ENCODE measurements at places on chromosomes 3 and 15.

DNA sequence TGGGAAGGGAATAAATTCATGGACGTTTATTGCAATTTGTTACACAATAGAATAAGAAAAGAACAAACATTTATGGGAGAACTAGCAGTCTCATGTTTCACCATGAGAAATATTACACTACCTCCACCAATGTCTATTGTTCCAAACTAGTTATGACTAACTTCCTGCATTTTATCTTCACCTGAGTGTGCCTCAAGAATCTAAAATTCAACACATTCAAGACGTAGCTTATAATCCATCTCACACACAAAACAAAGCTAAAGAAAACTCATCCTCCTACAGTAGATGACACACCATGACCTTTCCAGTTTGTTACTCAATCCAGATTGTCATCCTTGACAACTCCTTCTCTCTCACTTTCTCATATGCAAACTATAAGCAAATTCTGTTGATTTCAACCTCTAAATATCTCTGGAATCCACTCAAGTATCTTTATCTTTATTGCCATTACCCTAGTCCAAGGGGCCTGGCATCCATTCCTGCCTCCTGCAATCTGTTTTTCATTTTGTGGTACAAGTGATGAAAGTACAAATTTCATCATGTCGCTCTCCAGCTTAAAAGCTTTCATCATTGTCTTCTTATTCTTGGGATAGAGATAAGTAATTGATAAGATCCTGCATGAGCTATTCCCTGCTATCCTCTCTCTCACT is 229.9 kb downstream of the NR2F2 start:
- no peak for DNase-seq

DNA sequence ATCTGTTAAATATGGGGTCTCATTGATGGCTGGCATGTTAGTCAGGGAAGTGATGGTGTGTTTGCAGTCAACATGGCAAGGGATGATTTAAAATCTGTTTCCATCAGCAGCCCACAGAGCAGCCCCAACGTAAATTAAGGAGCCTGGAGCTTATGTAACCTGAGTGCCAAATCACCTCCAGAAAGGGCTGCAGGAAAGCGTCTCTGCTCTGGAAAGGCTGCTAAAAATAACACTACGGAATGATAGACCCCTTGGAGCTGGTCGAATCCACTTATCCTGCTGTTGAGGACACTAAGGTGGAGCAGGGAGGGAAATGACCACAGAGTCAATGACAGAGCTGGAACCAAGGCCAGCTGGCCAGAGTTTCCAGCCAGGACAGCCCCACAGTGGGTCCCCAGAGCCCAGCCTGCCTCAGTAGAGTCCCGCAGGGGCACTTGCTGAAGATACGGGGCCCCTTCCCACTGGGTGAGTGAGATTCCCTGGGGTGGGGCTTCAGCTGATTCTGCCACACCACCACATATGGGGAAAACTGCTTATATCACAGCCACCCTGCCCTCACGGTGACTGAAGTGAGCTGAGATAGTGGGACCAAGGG is 63.5 kb downstream of the EPHB1 start:
- no peak for DNase-seq

DNA sequence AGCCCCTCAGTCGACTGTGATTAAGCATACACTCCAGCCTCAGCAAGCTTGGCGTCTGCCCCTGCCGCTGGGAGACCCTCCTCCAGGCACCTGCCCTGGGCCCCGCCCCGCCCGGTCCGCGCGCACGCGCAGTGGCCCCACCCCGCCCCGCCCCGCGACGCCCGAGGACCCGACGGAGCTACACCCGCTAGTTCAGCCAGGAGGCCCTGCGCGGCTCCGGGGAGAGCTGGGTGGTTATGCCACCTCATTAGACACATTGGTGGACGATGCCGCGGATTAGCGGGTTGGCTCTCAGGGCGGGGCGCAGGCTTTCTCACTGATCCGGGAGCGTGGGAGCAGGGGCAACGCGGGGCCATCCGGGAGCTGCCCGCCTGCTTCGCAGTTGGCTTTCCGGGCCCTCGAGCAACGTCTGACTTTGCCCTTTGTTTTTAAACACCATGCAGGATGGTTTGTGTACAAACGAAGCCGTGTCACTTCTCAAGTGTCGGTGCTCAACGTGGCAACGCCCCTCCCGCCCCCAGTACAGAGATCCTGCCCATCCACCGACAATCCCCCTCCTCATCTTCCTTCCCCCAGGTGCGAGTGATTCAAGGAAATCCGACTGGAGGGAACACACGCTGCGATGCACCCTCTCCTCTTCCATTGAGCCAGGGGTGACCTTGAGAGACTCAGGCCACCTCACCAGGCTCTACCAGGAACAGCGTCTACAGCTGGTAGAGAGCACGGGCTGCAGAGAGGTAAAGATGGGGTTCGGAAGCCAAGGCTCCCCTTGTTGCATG is 109.3 kb downstream of the SHQ1 start:
- peak; percentile 36 for DNase-seq

DNA sequence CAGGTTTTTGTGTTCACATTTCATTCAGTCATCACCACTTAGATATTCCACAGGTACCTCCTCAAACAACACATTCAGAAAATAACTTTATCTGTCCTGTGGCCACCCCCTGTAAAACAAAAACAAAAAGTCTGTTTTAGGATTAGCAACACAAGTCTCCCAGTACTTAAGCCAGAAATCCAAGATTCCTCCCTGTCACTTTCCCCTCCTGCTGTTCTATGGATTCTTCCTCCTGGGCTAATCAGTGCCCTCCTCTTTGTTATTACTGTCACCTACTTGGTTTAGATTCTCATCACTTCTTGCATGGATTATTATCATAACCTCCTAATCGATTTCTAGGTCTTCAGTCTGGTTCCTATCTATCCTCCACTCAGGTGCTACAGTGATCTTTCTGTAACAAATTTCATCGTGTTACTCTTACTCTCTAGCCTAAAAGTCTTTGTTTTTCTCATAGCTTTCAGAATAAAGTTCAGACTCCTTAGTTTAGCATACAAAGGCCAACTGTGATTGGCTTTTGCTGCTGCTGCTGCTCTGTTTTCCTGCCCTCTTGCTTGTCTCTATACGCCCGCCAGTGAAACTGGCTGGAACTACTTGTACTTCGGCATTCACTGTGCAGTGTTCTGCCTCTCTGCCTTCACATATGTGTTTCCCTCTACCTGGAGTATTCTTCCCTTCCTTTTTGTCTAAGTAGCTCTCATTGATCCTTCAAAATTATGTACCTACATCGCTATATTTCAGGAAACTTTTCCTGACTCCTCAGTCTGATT is 32.2 kb downstream of the PPP2R3A start:
- no peak for DNase-seq

DNA sequence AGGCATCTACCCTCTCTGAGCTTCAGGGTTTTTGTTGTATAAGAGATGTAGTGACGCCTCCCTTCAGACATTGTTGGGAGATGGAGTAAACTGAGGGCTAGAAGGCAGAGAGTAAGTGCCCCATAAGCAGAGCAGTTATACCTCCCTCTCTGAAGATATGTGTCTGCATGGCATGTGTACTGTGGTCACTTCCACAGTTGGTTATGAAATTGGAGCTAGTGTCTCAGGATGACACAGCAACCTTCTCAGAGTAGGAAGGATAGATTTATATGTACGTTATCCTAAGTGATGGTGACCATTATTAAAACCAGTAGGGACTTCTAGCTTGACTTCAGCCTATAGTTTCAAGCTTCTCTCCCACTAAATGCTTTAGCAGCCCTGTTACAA is 17.9 kb downstream of the PXK start:
- DNase-seq = no peak
